T47D (cell line): ENCODE measurements at places on chromosomes 6 and 20.

- no peak for DNase-seq
Measured at GRCh38 chr6:93305088-93305487, 114.3 kb downstream of the EPHA7 start.

DNA sequence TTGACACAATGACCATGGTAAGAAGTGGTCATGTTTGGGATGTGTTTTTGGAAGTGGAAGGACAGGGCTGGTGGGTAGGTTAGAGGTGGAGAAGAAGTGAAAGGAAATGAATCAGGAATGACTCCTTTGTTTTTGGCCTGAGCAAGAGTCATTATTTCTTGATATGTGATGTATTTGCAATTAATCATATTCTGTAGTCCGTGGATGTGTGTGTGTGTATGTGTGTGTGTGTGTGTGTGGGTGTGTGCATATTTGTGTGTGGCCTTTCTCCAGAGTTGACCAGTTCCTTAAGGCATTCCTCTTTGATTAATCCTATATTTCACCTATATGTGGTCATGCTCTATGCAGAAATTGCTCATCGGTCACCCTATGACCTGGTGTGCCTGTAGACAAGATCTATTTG lies 130.7 kb downstream of the UTRN start:
- no peak for DNase-seq

GRCh38 chr6:36926708-36927513 lies 27.6 kb upstream of the PI16 start:
- DNase-seq = no peak

DNA sequence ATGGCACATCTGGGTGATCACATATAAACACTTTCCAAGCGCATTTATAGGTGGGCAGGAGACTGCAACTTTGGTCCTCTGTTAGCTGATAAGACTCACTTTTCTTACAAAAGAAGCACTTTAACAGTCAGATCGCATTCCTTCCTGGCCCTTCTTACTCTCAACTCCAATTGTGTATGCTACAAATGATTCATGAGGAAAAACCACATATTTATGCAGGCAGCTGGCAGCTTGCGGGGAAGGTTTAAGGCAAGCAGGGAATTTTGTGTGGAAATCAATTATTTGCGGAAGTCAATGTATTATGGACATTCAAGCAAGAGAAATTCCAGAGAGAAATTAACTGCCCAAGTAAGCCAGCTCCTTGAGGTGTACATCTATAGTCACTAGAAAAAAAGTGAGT lies 194.0 kb downstream of the PKHD1 start:
- no peak for DNase-seq

DNA sequence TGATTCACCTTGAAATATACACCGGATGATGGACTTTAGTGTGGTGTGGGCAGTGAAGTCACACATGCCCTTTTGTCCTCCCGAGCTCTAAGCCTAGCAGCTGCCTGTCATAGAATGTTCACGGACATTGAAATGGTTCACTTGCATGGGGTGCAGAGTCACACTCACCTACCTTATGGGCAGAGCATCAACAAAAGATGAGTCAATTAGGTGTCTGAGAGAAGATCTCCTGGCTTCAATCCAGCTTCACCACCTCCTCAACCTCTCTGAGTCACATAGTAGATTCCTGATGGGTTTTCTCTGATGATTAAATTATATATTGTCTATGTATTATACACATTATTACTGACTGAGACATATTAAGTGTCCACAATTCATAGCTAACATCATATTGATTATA lies 48.1 kb upstream of the HLA-E start:
- DNase-seq = no peak
